Psoas muscle (tissue), 8 donors: ENCODE measurements at places on chromosomes 11 and 22.

DNA sequence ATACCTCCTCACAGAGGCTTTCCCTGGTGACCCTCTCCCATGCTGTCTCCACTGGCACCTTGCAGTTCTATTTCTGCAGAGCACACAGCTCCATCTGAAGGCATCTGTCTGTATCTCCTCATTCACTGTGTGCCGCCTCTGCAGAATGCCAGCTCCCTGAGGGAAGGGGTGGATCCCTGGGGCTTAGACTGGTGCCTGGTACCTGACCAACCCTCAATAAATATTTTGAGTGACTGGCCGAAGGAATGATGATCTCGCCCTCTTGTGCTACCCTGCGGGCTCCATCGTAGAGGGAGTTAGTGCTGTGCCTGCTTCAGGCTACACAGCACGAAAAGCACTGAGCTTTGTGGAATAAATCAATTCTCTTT, 1.6 kb downstream of the CBX7 start:
- H3K4me3 ChIP-seq: peak overlapping the region; percentile 94
- peak overlapping the region; percentile 94 for H3K27ac ChIP-seq
- no peaks in the 10 kb centered on the region for H3K27me3 ChIP-seq
- no peak for DNase-seq
- H3K4me1 ChIP-seq: peaks cover 55% of the 10 kb centered on the region

- H3K27me3 ChIP-seq: no peaks in the 10 kb centered on the region
- H3K4me1 ChIP-seq: peaks cover 15% of the 10 kb centered on the region
- DNase-seq: no peak
- H3K36me3 ChIP-seq: no peaks in the 10 kb centered on the region
- H3K4me3 ChIP-seq: peak overlapping the region; percentile 78
Observed at GRCh38 chr11:86802146-86802545, 1.8 kb downstream of the PRSS23 start.

DNA sequence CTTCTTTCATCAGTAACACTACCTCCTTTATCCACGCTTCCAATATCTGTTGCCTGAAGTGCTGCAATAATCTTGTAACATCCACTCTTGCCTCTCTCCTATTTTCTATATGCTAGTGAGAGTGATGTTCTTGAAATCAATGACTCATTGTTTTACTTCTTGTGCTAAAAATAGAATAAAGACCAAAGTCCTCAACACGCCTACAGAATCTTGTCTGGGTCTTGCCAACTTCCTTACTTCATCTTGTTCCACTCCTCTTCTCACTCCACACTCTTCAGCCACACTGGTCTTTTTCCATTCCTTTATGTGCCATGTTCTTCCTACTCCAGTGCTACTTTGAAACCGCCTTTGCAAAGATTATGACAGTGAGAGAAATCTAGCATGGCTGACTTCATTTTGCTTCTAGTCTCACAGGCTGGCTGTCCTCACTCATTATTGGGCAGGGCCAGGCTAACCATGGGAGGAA, 136.4 kb downstream of the CCDC81 start:
- DNase-seq: no peak
- H3K27ac ChIP-seq: no peak overlapping the region
- no peak overlapping the region for H3K4me3 ChIP-seq
- no peaks in the 10 kb centered on the region for H3K4me1 ChIP-seq

DNA sequence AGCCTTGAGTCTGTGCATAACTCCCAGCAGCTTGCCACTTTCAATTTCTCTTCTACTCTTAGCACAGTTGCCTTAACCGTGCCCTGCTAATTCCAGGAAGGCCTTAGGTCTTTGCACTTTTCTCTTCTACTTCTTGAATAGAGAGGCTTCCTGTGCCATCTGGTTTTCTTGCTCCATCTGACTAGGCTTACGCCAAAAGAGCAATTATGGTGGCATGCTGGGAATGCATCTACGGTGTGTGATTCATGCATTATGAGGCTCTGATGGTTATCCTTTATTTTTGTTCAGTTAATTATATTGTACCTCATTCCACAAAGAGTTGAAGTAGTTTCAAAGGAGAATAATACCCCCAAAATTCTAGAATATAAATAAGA, 29.4 kb downstream of the SIK2 start:
- no peak overlapping the region for H3K27ac ChIP-seq
- peaks cover 11% of the 10 kb centered on the region for H3K36me3 ChIP-seq
- H3K4me3 ChIP-seq: no peak overlapping the region
- H3K27me3 ChIP-seq: no peaks in the 10 kb centered on the region
- no peak for DNase-seq
- H3K4me1 ChIP-seq: peaks cover 58% of the 10 kb centered on the region

DNA sequence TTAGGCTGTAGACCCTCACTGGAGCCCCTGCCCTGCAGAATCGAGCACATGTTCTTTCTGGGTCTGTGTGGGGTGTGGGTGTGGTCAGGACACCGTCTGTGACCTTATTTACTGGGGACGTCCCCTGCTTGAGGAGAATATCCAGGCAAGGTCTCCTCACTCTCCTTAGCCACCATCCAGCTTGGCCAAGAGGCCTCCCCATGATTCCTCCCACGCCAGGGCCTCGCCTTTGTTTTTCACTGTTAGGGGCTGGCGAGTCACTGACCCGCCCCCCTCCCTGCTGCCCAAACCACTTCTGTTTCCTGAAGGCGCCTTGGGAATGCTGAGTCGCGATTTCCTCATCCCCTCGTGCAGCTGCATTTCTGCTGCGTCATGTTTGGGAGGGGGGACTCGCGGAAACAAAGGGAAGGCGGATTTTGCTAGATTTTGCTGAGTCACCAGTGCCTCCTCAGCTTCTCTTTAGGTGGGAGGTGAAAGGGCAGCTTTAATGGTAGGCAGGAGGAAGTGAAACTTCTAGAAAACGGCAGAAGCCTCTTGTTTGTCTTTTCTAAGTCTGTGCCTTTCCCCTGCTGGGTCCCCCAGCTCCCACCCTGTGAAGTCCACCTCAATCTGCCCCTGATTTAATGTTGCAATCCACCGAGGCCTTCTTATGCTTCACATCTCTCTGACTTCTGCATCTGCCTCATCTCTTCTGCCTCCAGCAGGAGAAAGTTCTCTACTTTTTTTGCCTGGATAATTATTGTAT, 4.0 kb upstream of the HMOX1 start:
- no peaks in the 10 kb centered on the region for H3K36me3 ChIP-seq
- H3K4me3 ChIP-seq: no peak overlapping the region
- H3K27ac ChIP-seq: peak overlapping the region; percentile 83

GRCh38 chr11:72222907-72223614, 1.5 kb upstream of the INPPL1 start:
- H3K27me3 ChIP-seq: no peaks in the 10 kb centered on the region
- H3K36me3 ChIP-seq: no peaks in the 10 kb centered on the region
- H3K27ac ChIP-seq: peak overlapping the region; percentile 94
- DNase-seq: peak; percentile 96

GRCh38 chr11:124887667-124888013, 10.0 kb downstream of the ROBO4 start:
- no peak overlapping the region for H3K27ac ChIP-seq
- no peak overlapping the region for H3K4me3 ChIP-seq
- H3K4me1 ChIP-seq: peaks cover 5% of the 10 kb centered on the region
- no peak for DNase-seq

DNA sequence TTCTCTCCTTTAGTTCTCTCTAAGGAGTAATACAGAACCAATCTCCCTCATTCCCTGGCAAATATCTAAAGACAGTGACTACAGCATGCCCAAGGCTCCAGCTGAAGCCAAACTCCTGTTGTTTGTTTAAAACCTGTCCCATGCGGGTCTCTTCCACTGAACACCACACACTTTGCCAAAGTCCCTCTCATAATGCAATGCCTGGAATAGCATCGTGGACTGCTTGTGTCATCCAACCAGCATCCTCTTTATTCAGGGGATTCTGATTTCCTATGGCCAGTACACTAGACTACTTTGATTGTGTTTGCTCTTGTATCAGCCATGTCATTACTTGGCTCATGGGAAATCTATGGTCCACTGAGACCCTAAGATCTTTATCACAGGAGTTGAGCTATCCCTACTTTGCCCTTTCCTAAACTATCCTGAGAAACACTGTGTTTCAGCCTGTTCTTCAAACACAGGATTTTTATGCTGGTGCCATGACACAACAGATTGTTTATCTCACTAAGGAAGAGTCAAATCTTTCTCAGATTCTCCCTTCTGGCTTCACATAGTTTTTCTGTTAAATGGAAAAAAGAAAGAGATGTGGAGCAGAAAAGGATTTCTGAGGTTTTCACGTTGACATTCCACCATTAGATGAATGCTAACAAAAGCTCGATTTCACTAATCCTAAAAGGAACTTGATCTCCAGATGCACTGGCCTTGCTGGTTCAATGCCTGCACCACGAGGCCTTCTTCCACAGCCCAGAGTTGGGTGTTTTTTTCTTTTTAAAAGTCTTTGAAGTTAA, 15.9 kb upstream of the IRAG1 start:
- no peak overlapping the region for H3K4me3 ChIP-seq
- DNase-seq: no peak
- no peak overlapping the region for H3K27ac ChIP-seq

DNA sequence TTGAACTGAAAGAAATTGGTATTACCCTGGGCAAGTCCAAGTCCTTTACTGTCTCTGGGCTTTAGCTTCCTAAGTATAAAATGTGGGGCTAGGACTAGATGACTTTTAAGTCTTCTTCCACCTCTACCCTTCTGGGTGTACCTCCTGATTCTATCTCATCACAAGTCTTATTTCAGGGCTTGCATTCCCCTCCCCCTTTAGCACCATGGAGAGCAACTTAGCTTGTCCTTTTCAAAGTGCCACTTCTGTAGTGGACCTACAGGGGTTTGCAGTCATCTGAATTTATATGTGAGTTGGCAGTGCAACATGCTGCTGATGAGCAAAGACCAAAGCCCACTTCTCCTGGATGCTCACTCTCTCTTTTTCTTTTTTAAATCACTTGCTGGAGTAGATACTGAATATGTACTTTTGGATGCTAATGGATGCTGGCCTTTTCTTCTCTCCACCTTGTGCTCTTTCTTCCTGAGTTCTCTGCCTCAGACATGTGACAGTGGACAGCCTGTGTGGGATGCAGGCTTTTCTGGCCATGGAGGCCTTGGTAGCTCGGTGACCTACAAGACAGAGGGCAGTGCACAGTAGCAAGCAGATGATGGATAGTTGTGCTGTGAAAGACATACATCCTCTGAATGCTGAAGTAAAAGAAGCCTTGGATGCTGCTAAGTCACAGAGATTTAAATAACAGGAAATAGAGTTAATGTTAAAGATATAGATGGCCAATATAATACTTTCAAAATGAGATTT, 185.0 kb downstream of the NELL1 start:
- no peaks in the 10 kb centered on the region for H3K4me1 ChIP-seq
- no peak overlapping the region for H3K4me3 ChIP-seq
- no peaks in the 10 kb centered on the region for H3K36me3 ChIP-seq
- no peak for DNase-seq
- no peaks in the 10 kb centered on the region for H3K27me3 ChIP-seq
- no peak overlapping the region for H3K27ac ChIP-seq
